Retina (tissue), 1 donor: ENCODE measurements at places on chromosomes 1 and 21.
A peak's percentile ranks its signal among the peaks of the same experiment; 100 is the strongest.

- DNase-seq, result no peak
These were observed 505.8 kb downstream of the SMYD3 start for GRCh38 chr1:246001142-246001836.

- no peak for DNase-seq
These were observed 15.9 kb downstream of the SDC3 start for GRCh38 chr1:30892671-30893073.

DNA sequence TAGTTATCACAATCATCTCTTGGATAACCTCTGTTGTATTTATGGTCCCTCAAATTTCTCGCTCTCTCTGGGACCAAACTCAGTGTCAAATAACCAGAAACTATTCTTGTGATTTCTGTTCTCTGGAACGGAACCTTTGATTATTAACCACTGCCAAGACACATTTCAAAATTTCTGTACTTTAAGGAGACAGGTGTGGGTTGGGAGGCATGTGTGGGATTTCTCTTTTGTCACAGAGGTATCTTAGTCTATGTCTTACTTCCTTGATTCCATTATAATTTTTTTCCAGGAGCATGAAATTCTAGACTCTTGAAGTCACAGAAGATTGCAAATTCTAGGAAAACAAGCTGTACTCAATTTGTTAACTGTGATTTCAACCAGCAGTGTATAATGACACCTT is 919.0 kb upstream of the B3GALT2 start:
- no peak for DNase-seq

- no peak for DNase-seq
These were observed 23.8 kb downstream of the PRDM2 start for GRCh38 chr1:13723810-13724209.

GRCh38 chr1:32336963-32337675 is 1.1 kb upstream of the MARCKSL1 start:
- no peak for DNase-seq

DNA sequence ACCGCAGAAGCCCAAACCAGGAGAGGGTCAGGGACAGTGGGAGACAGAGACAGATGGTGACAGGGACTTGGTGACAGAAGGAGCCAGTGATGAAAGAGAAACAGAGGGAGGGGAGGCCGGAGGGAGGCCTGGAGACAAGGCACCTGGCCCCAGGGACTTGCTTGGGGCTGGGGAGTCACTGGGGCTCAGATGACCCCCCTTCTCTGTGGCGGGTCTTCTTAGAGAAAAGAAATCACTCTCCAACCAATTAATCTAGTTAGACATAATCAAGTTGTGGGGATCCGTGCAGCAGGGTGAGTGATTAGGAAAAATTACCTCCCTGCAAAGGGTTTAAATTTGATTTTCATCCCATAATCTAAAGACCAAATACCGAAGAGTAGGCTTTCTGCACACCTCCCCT is 519.8 kb downstream of the PTPRU start:
- DNase-seq, result no peak

DNA sequence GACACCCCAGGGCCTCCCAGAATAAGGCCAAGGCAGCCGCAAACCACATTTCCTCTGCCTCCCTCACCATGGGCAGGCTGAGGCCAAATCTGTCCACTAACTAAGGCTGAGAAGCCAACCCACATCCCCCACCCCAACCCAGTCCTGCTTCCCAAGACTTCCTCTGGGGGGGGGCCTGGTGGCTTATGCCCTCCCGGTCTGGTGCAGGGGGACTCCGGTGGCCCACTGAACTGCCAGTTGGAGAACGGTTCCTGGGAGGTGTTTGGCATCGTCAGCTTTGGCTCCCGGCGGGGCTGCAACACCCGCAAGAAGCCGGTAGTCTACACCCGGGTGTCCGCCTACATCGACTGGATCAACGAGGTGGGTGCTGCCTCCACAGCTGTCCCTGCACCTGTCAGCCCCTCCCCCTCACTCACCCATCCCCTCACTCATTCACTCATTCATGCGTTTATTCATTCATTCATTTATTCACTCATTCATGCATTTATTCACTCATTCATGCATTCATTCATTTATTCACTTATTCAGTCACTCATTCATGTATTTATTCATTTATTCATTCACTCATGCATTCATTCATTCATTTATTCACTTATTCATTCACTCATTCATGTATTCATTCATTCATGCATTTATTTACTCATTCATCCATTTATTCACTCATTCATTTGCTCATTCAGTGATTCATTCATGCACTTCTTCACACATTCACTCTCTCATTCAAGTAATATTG is 7.3 kb downstream of the CTRC start:
- no peak for DNase-seq

DNA sequence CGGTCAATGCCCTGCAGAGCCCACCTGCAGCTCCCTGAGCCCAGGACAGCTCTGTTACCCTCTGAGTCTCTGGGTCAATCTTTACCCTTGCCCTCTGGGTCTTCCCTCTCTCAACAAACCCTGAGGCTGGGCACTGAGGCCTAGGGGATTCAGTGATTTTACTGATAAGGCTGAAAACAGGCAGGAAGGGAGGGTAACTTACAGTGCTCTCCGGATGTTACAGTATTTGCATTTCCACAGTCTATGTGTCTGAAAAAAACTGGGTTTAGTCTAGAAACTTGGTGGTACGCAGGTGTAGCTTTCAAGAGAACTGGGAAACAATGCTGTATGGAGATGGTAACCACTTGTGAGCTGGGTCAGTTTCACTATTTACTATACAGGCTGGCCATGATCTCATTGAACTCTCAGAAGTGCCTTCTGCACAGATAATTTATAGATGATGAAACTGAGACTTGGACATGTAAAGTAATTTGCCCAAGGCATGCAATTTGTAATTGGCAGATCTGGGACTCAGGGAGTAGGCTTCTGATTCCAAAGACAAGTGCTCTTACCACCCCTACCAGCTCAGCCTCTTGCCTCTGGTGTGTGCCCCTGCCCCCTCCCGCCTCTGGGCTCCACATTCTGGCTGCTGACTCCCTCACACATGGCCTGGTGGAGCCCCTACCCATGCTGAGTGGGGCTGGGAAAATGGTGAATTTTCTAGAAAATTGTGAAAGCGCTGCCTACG is 48.8 kb downstream of the TENT5C start:
- DNase-seq, result no peak

DNA sequence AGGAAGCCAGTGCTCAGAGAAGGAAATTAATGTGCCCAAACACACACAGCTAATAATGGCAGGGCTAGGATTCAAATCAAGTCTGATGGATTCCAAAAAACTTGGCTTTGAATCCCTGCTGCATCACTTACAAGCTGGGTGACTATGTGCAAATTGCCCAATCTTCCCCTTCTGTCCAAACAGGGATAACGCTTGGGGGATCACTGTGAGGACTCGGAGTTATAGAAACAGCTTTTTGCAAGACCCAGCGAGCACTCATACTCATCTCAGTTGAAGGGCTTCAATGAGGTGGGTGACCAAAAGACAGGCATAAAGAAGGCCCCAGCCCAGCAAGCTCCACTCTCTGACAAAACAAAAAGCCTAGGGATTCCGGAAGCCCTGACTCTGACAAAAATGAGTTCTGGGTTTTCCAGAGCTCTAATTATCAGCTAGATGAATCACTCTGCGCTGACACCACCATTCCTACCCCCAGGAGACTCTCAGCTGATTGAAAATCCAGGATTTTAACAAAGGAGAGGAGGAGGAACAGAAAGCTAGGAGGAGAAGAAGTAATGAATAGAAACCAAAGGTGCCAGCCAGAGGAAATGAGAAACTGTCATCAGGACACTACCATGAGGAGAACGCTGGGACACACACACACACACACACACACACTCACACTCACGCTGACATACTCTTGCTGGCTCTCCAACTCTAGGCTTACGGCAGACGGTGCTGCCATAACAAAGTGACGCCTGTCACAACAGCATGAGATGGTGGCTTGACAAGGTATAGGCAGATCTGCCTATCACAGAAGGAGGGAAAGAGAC is 1.6 kb upstream of the STK40 start:
- no peak for DNase-seq

GRCh38 chr21:30747159-30747558 is at the start of gene KRTAP21-2:
Gene KRTAP21-2 (minus strand): TSS chr21:30747259. CDS start chr21:30747202, 57 bp downstream.
- no peak for DNase-seq

DNA sequence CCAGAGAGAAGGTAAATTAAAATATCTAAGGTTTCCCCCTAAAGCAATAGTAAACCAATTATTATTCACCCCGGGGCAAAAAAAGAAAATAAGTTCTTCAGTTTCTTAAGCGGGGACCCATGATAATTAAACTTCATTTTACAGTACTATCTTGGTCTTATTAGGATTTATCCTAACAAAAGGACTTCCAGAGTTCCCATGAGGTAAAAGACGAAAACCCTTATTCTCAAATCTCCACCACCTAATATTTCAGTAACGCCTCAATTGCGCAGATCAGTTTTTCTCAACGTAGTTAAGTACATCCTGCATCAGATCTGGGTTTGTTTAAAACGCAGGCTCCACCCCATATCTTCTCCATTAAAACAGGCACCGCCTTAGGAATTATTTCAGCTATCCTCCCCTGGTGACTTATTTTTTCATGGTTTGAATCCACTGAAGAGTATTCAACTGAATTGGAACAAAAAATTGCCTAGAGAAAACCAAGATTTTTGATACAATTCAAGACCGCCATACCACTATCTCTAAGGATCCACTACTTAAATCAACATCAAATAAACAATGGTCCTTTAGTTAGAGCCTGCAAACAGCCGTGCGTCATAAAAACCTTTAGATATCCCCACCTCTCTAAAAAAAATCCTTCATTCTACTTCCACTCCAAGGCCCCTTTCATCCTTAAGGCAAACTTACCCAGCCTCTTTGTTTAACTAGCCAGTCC is 1.7 kb downstream of the MCL1 start:
- DNase-seq, result no peak

- DNase-seq, result no peak
These were observed 19.2 kb downstream of the PRXL2B start for GRCh38 chr1:2605509-2606395.

- DNase-seq, result peak; percentile 84
These were observed at the start of gene NAXE for GRCh38 chr1:156591432-156592157. Gene NAXE (plus strand): TSS chr1:156591776. CDS start chr1:156591805, 29 bp downstream.

- DNase-seq, result no peak
These were observed 34.4 kb downstream of the NENF start for GRCh38 chr1:212466898-212467650.

DNA sequence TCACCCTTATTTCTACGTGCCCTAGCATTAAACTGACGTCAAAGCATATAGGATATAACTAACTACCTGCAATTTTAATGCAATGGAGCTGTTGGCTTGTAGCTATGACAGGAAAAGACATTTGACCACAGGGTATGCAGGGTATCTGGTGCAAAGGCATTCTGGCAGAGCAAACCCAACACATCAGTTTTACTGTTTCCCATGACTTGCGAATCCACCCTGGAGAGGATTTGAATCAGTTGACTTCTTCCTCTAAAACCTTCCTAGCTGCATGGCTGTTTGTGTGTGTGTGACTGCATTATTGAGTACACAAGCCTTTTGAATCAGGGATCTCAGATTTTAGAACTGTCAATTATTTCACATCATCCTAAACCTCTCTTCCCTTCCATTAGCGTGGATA is 41.7 kb upstream of the SYT14 start:
- DNase-seq, result no peak

- DNase-seq, result no peak
These were observed 828.5 kb upstream of the ADAMTS5 start for GRCh38 chr21:27795418-27795817.

DNA sequence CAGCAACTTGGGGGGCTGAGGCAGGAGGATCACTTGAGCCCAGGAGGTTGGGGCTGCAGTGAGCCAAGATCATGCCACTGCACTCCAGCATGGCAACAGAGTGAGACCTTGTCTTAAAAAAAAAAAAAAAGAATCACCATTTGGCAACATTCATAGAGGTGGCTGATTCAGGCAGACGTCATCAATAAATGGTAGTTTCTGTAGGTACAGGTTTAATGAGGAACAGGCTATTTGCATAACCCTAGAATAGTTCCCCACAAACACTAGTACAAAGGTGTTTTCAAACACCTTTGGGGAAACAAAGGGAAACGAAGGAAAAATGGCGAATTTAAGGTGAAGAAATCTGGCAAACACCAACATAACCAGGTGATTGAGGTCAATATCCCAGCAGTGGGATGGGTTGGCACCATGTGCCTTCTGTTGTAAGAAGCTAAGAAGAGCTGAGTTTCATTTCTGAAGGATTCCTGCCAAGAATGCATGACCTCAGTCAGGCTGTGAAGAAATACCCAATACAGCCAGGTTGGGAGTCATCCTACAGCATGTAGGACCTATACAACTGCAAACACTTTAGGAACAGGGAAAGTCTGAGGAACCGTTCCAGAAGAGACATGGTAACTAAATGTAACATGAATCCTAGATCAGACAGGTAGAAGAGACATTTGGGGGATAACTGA is 5.6 kb downstream of the LPAR3 start:
- no peak for DNase-seq

- DNase-seq, result no peak
These were observed 63.6 kb upstream of the VAMP3 start for GRCh38 chr1:7707527-7707926.

- no peak for DNase-seq
These were observed 3.0 kb downstream of the TTC39A start for GRCh38 chr1:51327386-51327785.

GRCh38 chr1:173342736-173343135 is 134.4 kb upstream of the PRDX6 start:
- DNase-seq, result no peak

DNA sequence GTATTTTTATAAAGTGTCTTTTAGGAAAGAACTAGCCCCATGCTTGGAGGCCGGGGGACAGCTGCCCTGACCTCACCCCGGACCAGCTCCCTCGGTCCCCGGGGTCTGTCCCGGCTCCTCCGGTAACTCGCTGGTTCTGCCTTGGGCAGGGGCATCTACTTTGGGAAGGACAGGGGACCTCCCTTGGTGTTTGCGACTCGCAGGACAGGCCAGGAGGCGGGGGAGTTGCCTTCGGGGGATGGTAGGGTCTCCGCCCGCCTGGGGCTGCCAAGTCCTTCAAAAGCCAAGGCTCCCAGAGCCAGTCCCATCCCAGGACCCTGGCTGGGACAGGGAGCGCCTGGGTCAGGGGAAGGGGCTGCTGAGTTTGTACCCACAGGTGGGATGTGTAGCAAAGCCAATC is 157.9 kb downstream of the PEX14 start:
- no peak for DNase-seq

DNA sequence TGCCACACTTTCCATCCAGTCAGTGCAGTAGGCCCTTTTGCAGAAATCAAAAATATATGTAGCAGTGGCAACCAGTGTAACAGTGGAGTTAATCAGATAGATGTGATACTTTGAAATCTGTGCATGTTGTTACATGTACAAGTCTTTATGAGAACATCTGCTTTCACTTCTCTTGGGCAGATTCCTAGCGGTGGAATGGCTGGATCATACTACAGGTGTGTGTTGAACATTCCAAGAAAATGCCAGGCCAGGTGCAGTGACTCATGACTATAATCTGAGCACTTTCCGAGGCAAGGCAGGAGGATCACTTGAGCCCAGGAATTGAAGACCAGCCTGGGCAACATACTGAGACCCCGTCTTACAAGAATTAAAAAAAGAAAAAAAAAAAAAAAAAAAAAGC is 55.3 kb downstream of the GNB1 start:
- DNase-seq, result no peak

GRCh38 chr1:212234431-212235395 is 50.5 kb upstream of the PPP2R5A start:
- no peak for DNase-seq

GRCh38 chr1:64540265-64540791 is 70.4 kb downstream of the CACHD1 start:
- DNase-seq, result peak; percentile 41
